ENCODE measurements at places on chromosomes 1 and 21.

DNA sequence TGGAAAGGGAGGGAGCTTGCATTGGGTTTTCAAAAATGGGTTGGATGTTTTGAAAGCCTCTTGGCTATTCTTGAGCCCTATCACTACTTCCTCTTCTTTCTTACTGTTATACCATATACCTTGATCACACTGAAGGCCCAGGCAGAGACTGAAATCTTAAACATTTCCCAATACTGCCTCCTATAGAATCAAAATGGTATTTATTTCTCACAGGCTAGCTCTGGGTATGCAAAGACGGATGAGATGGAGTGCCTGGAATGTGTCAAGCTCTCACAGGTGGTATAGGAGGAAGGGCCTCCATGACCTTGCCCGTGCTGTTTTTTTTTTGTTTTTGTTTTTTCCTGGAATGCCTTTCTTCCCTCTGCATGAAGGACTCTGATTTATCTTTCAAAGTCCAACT lies 268.4 kb upstream of the USP24 start:
- no peak for DNase-seq

- DNase-seq, result no peak
Measured at GRCh38 chr1:84242641-84243040, 58.9 kb upstream of the SAMD13 start.

DNA sequence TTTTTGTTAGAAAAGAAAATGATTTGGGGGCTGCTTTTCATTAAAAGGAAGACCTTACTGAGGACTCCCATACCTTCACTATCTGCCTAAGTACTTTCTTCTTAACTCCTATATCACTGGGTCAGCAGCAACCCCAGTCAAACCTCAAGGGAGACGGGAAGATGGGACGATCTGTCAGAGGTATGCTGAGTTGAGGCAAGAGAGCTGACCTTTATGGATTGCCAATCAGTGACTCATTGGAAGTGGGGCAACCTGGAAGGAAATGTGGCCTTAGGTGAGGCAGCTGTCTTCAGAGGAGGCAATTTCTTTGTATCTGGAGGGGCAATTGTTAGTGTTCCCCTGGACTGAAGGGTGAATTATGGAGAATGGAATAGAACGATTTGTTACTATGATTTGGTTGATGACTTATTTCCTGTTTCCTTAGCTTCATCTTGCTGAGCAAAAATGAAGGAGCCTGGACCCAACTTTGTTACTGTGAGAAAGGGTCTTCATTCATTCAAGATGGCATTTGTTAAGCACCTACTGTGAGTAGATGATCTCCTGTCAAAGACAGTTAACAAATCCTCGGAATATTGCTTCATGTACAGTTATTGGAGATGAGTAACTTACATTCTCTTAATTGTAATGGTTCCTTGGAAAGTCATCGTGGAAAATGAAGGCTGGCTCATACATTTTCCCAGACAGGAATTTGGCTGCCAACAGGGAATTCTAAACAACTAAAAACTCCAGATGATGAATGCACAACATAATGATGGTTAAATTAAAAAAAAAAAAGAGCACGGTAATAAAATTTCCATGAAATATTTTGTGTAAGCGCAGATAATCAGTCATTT lies 134.7 kb upstream of the KCNJ15 start:
- DNase-seq, result no peak

- DNase-seq, result peak; percentile 63
Measured at GRCh38 chr1:28172713-28173150, 3.8 kb downstream of the PTAFR start.

- no peak for DNase-seq
Measured at GRCh38 chr1:26405281-26405915, 5.2 kb upstream of the LIN28A start.

GRCh38 chr1:70348399-70349165 lies 5.9 kb downstream of the ANKRD13C start:
- no peak for DNase-seq

DNA sequence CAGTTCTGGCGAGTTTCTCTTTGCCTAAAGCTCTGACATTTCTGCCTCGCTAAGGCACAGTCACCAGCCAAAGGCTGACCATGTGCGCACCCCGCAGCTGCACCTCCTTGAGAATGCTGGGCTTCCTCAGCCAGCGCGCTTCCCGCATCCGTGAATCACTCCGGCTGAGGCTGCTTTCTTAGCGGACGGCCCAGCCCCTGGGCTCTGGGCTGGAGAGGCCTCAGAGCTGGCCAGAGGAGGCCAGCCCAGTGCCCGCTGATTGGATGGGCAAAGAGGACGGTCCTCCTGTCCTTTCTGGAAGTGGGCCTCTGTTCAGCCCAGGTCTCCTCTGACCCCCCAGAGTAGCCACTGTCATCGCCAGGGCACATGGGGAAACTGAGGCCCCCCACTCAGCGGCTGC lies 56.1 kb downstream of the PRDM16 start:
- no peak for DNase-seq

- DNase-seq, result no peak
Measured at GRCh38 chr1:150567717-150568593, 11.5 kb downstream of the MCL1 start.

- DNase-seq, result no peak
Measured at GRCh38 chr21:16040601-16041000, 310.8 kb downstream of the USP25 start.

DNA sequence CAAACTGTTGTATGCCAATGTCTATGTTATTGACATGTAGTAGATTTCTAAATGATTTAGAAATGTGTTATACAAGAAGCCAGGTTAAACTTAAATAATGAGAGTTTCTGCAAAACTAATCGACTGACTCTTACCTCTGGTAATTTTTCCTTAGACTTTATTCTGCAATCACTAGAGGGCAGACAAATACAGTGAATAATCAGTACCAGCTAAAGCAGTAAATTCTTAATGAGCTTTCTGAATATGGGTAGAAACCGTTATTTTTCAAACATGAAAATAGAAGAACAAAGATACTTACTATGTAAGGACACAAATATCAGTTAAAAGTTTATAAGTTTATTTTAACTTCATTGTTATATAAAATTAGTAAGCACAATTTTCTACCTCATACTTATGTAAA lies 97.9 kb upstream of the RGS1 start:
- peak; percentile 47 for DNase-seq

DNA sequence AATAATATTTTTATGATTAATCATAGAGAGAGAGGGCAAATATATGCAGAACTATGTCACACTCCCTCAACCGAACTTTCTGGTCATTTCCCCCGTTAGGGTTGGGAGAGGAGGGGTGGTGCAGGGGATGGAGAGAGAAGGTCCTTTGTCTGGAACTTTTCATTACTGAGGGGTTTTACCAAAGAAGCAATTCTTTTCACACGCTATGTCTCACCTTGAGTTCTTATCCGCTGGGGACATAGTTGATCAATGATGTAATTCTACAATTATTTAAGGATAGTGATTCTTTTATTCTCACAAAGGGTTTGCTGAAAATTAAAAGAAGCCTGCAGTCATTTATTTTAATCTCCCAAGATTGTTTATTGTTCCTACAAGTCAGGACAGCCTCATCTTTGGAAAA lies 98.3 kb upstream of the RUNX1 start:
- no peak for DNase-seq

DNA sequence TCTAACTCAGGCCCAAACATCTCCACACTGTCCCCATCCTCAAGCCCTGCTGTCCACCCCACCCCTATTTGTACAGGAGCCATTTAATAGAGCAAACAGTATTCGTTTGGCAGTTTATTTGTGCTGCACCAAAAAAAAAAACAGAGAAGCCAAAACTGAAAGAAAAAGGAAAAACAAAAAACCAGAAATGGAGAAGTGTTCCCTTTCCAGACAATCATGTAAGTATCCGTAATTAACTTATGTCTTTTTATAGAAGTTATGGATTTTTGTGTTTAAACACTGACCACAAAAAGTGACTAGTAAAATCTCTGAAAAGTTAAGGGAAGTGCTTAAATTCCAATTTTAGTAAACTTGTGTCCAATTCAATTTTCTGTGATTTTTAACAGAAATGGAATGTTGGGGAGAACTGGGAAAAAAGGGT lies 40.4 kb upstream of the ZBTB18 start:
- no peak for DNase-seq

GRCh38 chr1:15264769-15265168 lies 17.7 kb downstream of the FHAD1 start:
- no peak for DNase-seq

DNA sequence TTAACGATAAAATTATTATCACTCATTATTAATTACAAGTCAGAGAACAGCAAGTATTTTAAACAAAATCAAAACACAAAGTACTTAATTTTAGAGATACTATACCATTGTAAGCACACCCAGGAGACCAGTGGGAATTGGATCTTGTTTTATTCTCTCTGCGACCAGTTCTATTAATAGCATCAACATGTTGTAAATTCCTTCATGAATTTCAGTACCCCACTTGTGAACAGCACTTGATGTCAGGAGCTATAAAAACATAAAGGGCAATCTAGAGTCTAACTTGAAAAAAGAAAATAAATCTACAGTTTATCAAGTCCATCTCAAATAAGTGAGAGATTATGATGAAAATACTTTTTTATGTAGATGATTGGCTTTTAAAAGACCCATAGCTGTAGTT lies 42.9 kb downstream of the USP24 start:
- no peak for DNase-seq

GRCh38 chr1:45787905-45788304 lies 15.5 kb upstream of the MAST2 start:
- DNase-seq, result no peak

GRCh38 chr1:202155478-202156021 lies 4.9 kb downstream of the PTPN7 start:
- no peak for DNase-seq

DNA sequence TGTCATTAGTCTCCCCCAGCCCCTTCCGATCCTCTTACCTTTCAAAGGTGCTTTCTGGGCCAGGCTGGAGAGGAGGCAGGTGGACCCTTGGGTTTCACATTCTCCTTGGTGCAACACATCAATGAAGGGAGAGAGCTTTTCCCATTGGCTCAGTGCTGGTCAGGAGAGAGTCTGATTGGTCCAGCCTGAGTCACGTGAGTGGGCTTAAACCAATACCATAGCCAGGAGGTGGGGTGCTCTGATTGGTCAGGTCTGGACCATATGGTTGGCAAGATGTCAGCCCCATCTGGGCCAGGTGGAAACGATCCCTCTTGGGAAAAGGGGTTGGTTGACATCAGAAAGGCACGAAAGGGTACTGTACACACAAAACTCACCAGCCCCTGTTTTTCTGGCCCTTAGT lies 44.8 kb upstream of the ABCG1 start:
- DNase-seq, result no peak

DNA sequence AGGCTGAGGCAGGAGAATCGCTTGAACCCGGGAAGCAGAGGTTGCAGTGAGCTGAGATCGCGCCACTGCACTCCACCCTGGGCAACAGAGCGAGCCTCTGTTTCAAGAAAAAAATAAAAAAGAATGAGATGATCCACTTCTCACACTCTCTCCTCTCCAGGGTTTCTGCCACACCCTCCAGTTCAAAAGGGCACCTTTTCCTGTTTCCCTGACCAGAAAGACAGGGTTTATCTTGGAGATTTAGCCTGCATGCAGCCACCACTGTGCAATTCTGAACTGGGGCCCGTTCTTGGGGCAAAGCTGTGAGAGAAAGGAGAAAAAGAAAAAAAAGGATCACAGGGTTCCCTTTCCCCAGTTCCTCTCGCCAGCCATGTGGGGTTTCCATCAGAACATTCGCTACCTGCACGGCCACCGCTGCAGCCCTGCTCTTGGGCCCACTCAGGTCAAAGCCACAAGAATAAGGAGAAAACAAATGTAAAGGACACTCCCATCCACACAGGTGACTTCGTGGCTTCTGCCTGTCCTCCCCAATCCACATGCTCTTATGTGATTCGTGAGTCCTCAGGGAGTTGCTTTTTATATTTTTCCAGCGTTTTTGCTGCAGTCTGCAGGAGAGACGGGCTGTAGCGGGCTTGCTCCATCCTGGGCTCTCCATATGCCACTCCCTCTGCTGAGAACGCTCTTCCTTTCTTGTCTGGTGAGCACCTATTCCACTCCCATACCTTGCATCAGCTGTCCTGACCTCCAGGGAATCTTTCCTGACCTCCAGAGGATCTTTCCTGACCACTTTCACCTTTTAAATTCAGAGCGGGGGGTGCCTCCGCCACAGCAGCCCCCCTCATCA lies 26.4 kb downstream of the GNG4 start:
- DNase-seq, result no peak

- no peak for DNase-seq
Measured at GRCh38 chr1:91053630-91054029, 31.8 kb upstream of the ZNF644 start.

DNA sequence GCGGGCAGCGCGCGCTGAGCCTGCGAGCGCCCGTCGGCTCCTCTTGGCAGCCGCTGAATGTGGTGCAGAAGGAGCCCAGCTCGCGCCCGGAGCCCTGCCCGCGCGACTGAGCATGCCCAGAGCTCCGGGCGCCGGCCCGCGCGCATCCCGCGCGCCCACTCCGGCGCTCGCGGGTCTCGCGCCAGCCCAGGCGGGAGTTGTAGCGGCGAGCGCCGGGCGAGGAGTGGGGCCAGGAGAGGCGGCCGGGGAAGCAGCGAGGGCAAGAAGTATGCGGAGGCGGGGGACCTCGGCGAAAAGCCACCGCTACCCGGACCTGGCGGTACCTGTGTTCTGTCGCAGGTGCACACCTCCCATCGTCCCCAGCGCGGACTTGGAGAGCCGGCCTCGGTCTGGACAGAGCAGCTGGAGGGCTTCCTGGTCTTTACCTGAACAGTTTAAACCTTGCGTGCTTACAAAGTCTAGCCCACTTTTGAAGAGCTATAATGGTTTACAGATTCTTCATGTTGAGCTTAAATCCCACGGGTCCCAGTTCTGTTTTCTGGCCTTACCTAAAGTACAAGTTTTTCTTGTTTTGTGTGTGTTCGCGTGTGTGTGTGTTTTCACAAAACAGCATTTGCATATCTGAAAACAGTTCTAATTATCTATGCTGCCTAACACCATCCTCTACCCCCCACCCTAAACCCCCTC lies at the start of gene DDAH1:
Gene DDAH1 (minus strand): TSS at position 61 of the 687 bp plus-strand sequence. CDS start 114 bp downstream, outside the sequence.
- DNase-seq, result no peak

GRCh38 chr1:156308078-156308477 lies 9.0 kb upstream of the VHLL start:
- DNase-seq, result no peak

DNA sequence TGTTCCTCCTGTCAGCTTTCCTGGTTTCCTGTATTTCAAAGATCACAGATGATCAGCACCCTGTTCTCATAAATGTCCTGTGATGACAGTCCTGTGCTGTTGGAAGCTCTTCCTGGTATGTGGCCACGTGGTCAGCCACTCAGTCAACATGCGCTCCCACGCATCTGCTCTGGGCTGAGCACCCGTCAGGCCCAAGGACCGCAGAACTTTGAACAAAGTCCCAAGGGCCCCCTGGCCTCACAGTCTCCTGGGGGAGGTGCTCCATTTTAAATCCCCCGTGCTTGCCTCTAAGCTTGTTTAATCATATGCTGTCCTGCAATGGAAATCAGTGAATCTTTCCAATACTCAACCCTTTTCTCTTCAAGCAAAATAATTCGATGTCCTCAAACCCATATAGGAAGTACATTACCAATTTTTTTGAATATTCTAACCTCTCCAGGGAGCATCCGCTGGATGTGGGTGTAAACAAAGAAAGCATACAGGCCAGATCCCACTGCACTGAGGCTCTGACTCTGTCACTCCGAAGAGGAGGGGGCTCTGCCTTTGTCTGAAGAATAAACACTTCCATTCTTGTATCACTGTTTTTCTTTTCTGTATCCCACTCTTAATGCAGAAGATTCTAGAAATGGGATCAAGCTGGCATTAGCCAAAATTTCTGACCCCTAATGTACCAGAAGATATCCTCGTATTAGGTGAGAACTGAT lies 250.3 kb downstream of the SDCCAG8 start:
- DNase-seq, result no peak

- no peak for DNase-seq
Measured at GRCh38 chr1:33721301-33721815, 142.5 kb upstream of the HMGB4 start.
